Heart right ventricle (tissue), 16 donors: ENCODE measurements at places on chromosomes 16 and 17. TPM values are rescaled to one million over a fixed set of nuclear protein-coding genes. Genes with fewer than 3 reads are reported as not detected.

Gene COX6A2
- 1,697 TPM for total RNA-seq

Gene ASB16
- 16.4 TPM for total RNA-seq

DNA sequence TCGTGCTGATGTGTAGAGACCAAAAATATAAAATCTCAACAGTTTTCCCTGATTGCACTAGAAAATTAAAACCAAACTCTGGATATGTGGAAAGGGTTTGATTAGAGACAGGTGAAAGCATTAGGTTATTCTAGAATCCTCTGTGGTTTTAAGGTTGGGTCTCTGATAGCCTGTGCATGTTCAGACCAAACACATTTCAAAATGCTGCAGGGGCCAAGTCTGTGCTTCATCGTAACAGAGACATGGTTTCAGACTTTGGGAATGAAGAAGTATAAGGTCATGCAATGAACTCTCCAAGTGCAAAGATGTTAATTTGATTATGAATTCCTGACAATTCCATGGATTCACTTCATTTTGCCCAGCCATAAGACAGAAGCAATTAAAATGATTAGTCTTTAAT lies 261.0 kb upstream of the KCNJ16 start:
- no peak for DNase-seq

DNA sequence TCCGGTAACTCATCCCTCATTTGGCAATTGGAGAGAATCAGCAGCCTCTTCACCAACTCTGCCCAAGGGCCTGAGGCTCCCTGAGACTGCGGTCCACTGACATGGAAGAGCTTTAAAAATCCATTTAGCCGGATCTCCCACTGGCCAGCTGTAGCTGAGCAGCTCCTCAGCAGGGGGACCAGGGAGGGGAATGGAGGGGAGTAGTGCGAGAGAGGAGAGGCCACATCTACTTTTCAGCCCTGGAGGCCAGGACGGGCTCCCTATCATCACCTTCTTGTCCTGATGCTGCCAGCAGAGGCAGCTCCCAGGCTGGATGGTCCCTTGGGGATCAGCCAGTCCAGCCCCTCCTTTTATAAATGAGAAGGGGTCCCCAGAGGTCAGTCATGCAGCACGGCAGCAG lies 25.0 kb upstream of the SPPL2C start:
- no peak for DNase-seq
